HFFc6 (cell line): ENCODE measurements at places on chromosomes 5 and 9. TPM values are rescaled to one million over a fixed set of nuclear protein-coding genes. Genes with fewer than 3 reads are reported as not detected.

GRCh38 chr5:102411-103043, 10.6 kb downstream of the PLEKHG4B start:
- no peak for DNase-seq

DNA sequence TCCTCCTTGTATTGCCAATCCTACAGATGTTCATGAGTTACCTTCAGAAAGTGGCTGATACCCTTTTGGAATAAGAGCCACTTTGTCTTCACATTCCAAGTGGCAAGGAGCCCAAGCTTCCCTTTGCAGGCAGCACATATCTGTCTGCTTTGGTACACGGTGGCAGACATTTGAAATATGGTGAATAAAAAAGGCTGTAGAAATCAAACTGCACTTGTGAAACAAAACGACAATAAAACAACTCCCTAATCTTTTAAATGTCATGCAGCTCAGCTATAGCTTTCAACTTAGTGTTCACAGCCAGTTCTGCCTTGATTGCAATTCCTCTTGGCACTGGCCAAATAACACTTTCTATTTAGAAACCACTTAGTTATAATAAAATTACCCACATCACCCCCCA, 35.0 kb upstream of the DMAC1 start:
- DNase-seq: no peak

- DNase-seq: no peak
These were observed 3.4 kb upstream of the NSMF start for GRCh38 chr9:137462396-137462985.

GRCh38 chr5:67283988-67284487, 87.4 kb upstream of the CD180 start:
- no peak for DNase-seq

- no peak for DNase-seq
These were observed 63.1 kb downstream of the TRPM6 start for GRCh38 chr9:74824654-74825053.

DNA sequence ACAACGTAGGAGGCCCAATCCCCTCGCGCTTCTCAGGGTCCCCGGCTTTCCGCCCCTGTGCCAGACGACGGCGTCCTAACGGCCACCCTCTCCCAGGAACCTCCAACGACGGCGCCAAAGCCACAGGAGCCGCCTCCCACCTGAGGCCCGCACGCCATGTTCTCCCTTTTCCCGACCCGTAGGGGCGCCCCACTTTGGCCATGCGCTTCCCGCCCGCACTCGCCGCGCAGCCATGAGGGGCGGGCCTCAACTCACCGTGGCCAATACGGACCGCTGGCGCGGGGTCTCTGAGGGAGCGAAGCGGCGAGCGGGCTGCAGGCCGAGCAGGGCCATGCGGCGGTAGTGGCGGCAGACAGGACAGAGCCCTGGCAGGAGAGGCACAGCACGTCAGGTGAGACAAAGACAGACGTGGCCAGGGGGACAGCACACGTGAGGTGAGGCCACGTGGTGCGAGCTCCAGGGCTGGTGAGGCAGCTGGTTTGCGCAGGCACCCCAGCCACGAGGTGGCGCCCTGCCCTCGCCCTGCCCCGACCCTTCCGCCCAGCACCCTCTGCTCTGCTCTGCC, 1005.5 kb upstream of the PTPRD start:
- no peak for DNase-seq

DNA sequence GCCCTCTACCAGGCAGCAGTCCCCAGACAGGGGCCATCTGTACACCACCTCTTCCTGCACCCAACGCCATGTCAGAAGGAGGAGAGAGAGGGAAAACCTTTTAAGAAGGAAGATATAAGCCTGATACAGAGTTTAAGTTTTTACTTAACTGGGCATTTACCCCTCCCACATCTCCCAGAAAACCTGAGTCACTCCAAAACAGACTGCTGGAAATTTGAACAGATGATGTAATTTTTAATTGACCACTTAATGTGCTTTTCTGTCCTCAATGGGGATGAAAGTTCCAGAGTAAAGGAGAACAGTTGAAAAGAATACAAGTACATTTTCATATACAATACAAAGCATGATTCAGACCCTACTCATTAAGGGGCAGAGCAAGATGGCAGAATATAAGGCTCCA, 63.9 kb downstream of the TTC39B start:
- DNase-seq: no peak

DNA sequence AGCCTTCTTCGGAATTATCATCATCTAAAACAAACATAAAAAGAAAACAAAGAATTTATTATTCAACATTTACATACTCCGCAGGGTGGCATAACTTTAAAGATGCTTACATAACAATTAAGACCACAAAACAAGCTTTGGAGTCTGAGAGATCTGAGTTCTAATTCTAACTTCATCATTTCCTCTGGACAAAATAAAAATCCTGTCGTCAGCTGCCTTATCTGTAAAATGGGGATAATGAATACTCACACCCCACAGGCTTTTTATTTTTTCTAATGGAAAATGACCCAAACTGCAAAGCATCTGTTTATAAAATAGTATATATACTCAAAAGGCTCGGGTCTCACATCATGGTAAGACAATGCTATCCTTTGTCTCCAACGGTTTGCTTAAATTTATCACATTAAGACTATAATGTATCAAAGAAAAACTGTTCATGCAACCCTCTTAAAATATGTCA, 4.3 kb downstream of the ARRDC3 start:
- no peak for DNase-seq

DNA sequence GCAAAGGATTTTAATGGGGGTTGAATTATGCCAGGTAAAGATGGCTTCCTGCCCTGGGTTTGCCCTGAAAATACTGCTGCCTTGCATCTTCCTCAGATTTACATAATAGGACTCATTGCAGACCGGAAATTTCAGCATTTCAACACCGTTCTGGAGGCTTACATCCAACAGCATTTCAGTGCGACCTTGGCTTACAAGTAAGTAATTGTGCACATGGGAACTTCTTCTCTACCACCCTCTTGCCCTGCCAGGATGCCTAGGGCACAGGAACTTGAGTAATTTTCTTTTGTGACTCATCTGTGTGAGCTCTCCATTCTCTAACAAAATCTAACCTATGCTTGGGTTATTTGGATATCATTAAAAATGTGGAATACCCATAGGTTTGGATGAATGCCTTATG, 80.2 kb downstream of the DOCK2 start:
- no peak for DNase-seq

GRCh38 chr9:33443047-33443446, 4.3 kb downstream of the AQP3 start:
- DNase-seq: no peak

- peak; percentile 84 for DNase-seq
These were observed 488.0 kb downstream of the PRELID2 start for GRCh38 chr5:145347026-145347616.

PFN3 gene
- total RNA-seq: not detected in 3 replicates

ASPN gene
- 4.2 to 6.5 TPM (median 4.4 TPM) in 3 replicates for total RNA-seq

TNFSF15 gene
- total RNA-seq: 0.18 to 0.21 TPM in 2 of 3 replicates, not detected in the other
